ENCODE measurements at places on chromosomes 3 and 15.
A peak's percentile ranks its signal among the peaks of the same experiment; 100 is the strongest.

GRCh38 chr15:98875309-98875708 is 132.3 kb downstream of the PGPEP1L start:
- no peak for DNase-seq

- no peak for DNase-seq
These were observed 49.4 kb downstream of the ITGB5 start for GRCh38 chr3:124837730-124838186.

DNA sequence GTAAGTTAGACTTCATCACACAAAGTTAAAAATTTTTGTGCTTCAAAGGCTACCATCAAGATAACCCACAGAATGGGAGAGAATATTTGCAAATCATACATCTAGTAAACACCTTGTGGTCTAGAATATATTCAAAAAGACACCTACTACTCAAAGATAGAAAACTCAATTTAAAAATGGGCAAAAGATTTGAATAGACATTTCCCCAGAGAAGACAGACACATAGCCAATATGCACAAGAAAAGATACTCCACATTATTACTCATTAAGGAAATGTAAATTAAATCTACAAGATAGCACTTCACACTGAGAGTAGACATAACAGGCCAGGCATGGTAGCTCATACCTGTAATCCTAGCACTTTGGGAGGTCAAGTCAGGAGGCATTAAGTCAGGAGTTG is 87.8 kb upstream of the MANF start:
- DNase-seq, result no peak

DNA sequence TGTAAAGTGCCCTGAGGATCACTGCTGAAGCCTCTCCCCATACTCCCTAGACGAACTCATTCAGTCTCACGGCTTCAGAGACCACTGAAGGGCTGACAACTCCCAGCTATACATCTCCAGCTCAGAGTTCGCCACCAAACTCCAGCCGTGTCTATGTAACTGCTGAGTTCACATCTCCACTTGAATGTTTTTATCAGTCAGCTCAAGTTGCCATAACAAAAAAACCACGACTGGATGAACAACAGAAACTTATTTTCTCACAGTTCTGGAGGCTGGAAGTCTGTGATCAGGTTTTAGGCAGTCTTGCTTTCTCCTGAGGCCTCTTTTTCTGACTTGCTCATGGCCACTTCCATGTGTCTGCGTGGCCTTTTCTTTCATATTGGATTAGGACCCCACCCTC is 223.0 kb upstream of the LRRFIP2 start:
- DNase-seq, result no peak

GRCh38 chr3:128824132-128824850 is 55.1 kb upstream of the ACAD9 start:
- no peak for DNase-seq

DNA sequence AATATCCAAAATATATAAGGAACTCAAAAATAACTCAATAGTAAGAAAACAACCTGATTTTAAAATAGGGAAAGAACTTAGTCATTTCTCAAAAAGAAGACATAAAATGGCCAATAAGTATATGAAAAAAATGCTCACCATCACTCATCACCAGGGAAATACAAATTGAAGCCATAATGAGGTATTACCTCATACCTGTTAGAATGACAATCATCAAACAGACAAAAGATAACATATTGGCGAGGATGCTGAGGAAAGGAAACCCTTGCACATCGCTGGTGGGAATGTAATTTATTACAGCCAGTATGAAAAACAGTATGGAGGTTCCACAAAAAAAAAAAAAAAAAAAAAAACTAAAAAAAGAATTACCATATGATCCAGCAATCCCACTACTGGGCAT is 38.2 kb downstream of the KPNA1 start:
- no peak for DNase-seq

DNA sequence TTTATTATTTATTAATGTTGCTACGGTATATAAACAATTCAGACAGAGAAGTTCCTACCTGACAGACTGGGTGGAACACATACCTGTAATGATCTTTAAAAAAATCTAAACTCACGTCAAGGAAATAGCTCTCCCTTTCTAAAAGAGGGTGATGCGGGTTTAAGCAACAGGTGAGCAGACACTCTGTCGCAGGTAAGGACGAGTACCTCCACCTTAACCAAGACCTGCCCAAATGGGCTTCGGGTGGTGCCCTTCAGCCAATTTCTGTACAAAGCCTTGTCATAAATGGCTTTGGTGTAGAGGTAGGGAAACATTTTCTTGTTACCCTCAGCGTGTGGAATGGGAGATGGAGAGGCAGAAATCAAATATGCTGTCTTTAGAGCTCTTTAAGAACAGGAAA is 67.0 kb downstream of the CHSY1 start:
- no peak for DNase-seq

- DNase-seq, result peak; percentile 22
These were observed 26.4 kb upstream of the ZBED2 start for GRCh38 chr3:111621535-111621934.

- no peak for DNase-seq
These were observed 54.2 kb downstream of the PIK3R4 start for GRCh38 chr3:130692455-130692854.

GRCh38 chr3:190716211-190716610 is 146.3 kb downstream of the GMNC start:
- no peak for DNase-seq

DNA sequence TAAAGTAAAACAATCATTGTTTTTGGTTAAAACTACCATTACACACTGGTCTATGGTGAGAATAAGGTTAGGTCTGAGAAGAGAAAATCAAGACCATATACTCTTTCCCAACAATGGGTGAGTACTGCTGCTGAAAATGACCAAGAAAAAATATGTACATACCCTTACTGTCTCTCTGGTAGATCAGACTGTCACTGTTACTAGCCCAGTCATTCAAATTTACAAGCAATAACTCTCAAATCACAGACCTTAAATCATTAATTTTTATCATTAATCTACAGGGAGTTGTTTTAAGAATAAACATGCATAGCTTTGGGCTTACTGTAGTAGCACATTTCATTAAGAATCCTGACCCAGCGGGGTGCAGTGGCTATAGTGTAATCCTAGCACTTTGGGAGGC is 17.4 kb downstream of the DCP1A start:
- DNase-seq, result no peak

- no peak for DNase-seq
These were observed 12.6 kb downstream of the PPARG start for GRCh38 chr3:12301513-12301912.

GRCh38 chr3:137962251-137962650 is 47.7 kb upstream of the CLDN18 start:
- no peak for DNase-seq

DNA sequence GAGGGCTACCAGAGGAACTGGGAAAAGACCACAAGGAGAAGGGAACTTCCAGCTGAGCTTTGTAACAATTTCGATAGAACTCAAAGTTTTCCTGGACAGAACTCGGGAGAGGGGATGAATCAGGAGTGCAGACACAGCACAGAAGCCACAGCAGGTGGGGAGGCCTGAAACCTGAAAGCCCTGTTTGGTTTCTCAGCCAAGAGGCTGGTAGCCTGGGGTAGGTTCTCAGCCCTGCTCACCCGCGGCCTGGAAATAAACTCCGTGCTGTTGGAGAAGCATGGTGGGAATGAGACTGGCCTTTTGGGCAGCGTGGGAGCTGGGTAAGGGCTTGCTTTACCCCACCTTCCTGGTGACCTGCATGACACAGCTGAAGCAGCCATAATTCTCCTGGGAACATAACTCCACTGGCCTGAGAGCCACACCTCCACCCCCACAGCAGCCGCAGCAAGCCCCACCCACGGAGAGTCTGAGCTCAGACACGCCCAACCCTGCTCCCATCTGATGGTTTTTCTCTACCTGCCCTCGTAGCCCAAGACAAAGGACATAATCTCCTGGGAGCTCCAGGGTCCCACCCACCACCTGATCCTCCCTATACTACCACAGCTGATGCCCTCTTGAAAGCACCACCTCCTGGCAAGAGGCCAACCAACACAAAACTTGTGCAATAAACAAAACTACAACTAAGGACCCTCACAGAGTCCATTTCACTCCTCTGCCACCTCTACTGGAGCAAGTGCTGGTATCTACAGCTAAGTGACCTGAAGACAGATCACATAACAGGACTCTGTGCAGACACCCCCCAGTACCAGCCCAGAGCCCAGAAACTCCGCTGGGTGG is 52.5 kb upstream of the CHRM5 start:
- no peak for DNase-seq
